ENCODE measurements at places on chromosomes 1 and 21.

DNA sequence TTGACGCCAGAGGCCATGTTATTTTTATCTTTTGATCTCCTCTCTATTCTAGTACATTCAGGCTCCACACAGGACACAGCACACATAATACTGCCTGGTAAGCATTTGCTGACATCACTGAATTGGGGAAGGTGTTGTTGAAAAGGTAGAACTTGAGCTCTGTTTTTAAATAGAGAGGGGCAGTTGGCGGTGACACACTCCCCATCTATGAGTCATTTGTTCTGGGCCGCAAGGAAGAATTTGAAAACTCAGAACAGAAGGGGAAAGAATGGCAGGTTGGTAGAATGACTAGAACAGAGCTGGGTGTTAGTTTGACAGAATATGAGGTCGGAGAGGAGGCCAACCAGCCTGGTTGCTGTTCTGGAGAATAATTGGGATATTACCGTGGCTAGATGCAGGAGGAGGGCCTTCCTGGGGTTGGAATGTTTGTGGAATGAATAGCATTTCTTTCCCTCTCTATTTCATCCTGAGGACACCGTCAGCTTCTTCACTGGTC, 52.1 kb upstream of the ERRFI1 start:
- DNase-seq, result peak; percentile 71

DNA sequence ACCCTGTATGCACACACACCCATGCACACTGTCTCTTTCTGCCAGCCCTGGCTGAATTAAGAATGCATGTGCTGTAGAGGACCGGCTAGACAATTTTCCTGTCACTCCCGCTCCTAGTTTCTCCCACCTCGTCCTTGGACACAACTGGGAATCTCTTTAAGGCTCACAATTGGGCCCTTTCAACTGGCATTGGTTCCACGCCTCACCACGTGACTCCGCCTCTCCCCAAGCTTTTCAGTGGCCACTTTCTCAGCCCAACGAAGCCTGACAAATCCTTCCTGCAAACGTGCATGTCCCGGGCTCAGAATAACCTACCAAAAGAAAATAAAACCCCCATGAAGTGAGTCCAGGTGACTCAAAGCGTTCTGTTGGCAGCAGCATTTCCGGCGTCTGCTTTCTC, 33.8 kb downstream of the FBXO2 start:
- DNase-seq, result no peak

DNA sequence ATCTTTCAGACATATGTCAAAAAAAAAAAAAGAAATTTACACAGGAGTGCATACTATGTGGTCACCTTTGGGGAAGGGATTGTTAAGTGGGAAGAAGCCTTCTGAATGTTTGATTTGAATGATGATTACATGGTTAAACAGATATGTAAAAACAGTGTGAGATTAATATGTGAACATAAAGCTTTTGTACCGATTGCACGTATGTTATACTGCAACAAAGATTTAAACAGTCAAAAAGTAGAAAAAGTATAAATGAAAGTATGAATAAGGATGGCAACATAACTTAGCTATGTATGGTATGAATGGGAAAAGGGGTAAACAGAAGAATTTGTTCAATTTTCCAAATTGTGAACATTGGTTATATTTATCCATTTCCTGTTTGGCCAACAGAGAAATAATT, 10.0 kb upstream of the PLPP3 start:
- DNase-seq, result no peak

GRCh38 chr1:202692959-202693555, 17.2 kb downstream of the SYT2 start:
- DNase-seq, result peak; percentile 72

- DNase-seq, result peak; percentile 34
Measured at GRCh38 chr1:85128316-85128715, 72.5 kb downstream of the SYDE2 start.

GRCh38 chr21:42223826-42224575, 5.1 kb downstream of the ABCG1 start:
- DNase-seq, result no peak

GRCh38 chr1:183372586-183373230, 45.5 kb downstream of the NMNAT2 start:
- no peak for DNase-seq

GRCh38 chr1:155207806-155208540, at the start of gene THBS3:
THBS3 (minus strand) TSS chr1:155207897; CDS start chr1:155207876, 21 bp downstream.
- DNase-seq, result no peak

DNA sequence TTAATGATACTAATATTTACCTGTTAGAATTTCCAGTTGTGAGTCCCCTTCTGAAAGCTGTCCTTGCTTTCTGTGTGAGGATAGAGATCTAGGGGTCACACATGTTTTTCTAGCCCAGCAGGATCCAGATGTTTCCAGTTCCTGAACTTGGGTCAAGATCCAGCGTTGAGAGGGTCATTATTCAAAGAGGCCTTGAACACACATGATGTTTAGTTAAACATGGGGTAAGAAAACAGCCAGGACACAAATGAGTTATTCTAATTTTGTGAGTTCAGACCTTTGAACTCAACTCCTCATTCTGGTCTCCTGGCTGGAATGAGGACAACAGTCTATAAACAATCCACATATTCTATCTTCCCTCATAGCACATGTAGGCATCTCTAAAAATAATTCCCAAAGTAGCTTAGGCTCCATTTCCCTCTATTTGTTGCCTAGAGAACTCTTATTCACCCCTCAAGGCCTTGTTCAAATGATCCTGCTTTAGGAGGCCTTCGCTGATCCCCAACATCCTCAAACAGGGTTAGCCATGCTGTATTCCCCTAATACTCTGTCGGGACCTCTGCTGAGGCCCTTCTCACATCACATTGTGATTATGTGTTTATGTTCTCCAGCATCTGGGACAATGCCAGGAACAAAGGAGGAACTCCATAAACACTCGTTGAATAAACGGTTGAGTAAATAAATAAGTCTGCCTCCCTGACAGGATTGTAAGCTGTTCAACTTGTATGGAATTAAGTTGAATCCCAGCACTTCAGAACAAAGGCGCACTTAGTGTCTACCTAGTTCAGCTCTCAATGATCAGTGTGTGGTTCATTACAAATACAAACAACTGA, 15.0 kb upstream of the KCNN3 start:
- DNase-seq, result no peak

- no peak for DNase-seq
Measured at GRCh38 chr1:109391626-109392025, 6.1 kb downstream of the SORT1 start.

DNA sequence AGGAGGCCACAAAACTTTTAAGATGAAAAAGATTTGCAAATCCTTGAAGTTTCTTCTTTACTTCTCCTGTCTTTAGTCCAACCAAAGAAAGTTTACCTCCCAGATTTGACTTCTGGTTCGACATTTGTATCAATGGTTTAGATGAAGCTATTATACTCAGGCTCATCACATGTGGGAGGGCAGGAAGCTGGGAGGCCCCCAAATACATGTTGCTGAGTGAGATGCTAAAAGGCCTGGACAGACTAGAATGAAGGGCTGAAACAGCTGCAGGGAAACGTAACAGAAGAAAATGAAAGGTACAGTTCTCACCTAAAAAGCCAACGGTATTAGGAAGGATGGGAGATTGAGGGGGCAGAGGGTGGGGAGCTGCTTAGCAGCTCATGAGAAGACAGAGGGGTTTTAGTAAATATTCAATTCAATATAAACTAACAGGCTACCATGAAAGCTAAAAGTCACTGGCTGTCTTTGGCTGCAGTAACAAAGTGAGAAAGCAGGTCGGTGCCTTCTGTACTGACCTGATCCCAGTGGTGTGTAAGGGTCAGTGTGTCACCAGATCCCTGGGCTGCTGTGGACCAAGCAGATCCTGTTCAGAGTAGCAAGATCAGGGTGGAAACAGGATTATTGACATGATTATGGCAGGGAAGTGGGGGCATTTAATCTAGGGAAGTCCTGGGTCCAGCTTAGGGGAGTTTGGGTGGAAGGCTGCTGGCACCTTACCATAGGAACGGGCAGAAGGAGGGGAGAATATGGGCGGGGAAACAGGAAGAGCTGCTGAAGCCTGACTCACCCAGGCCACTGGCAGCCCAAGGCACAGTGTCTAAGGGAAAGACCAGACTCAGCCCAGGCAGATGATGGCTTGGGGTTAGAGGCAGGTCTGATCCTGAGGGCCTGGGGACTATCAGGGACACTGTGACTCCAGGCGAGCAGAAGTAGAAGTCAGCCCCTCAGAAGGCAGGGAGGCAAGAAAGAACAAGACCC, 60.4 kb downstream of the KCNN3 start:
- no peak for DNase-seq

DNA sequence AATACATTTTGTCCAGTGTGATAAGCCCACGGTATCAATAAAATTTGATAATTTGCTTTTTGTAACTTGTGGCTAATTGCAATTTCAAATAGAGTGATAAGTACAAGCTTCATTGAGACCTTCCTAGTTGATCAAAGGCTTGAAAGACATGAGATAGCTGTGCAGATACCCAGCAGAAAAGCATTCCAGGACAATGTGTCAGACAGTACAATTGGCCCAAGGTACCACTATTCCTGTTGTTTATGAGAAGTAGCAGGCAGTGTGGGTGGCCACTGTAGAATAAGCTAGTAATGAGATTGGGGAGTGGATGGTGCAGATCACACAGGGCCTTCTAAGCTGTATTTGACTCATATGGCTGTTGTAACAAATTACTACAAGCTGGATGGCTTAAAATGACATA, 182.2 kb downstream of the AMY1C start:
- DNase-seq, result no peak

DNA sequence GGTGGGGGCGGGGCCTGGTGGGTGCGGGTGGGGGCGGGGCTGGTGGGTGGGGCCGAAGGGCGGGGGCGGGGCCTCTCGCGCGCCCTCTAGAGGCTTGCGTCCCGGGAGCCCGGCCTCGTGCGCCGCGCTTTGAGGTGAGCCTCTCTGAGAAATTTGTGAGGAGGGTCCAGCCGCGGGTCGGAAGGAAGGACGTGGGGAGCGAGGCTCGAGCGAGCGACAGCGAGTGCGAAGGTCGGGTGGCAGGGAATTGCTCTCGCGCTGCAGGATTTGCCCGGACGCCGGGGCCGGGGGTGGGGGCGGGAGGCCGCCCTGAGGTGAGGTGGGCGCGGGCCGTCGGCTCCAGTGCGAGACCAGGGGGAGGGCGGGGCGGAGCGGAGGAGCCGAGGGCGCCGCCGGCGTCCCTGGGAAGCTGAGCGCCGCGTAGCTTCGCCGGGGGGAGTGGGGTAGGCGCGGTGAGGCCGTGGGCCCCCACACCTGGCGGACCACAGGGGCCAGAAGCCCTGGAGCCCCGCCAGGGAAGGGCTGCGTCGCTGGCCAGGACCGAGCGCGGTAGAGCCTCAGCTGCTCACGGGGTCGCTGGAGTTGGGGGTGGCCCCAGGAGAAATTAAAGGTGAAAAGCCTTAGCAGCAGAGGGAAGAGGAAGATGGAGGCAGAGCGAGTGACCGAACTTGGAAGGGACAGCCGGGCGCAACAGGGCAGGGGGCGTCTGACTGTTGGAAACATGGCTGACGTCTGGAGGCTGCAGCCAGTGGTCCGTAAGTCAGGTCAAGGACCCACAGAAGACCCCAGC, 754 bp upstream of the LSS start:
- DNase-seq, result no peak

DNA sequence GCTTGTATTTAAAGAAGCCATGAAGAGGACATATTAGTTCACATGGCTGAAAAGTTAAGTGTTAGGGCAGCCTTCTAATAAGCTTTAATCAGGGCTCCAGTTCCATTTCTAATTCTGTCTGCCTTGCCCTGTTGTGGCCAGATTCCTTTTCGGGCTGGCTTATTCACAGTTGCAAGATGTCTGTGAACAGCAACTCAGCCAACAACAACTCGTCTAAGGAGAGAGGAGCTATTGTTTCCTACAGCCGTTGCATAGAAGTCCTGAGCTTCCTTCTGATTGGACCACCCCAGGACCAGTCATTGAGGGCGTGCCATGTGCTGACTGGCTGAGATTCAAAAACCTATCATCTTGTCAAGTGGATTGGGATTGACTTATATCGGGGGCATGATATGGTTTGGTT, 18.6 kb upstream of the COQ8A start:
- DNase-seq, result no peak

- DNase-seq, result no peak
Measured at GRCh38 chr21:26124896-26125295, 45.7 kb downstream of the APP start.

DNA sequence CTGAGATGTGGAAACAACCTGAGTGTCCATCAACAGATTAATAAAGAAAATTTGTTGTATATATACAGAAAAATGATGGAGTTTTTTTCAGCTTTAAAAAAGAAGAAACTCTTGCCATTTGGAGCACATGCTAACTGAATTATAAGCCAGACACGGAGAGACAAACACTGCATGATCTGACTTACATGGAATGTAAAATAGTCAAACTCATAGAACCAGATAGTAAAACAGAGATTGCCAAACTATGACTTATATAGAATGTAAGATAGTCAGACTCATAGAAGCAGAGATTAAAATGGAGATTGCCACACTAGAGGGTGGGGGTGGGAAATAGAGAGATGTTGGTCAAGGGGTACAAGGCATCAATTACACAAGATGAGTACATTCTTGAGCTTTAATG, 1786.6 kb downstream of the PLA2G4A start:
- no peak for DNase-seq

DNA sequence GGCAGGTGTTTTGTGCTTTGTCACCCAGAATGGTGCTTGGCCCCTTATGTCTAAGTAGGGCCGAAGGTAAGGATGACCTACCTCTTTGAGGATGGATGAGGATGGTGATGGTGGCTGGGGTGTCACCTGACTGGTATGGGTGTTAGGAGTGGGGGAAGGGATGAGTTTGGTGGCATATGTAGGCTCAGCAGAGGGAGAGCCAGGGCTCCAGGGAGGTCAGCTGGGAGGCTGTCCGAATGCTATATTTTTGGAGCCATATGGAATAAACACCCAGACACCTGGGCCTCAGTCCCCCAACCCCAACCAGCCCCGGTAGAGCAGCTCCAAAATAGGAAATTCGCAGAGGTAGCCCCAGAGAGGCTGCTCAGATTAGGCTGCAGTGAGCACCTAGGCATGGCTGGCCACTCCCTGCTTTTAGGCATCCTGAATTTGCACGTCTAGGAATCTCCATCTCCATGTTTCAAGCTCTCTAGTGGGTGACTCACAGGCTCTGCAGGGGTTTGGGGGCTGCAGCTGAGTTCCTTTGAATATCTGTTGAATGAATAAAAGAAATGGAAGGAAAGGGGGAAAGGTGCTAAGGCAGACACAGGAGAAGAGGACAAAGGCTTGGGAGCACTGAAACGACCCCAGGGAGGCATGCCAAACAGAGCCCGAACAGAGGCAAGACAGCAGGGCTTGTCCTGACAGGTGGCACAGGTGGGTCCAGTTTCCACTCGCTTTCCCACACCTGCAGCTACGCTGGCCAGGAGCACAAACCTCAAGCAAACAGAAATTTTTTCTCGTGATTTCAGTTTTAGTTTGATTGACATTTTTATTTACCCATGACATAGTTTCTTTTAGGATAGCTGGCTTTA, 135.3 kb upstream of the EDN2 start:
- no peak for DNase-seq
